ENCODE measurements at places on chromosomes 1 and 21.

DNA sequence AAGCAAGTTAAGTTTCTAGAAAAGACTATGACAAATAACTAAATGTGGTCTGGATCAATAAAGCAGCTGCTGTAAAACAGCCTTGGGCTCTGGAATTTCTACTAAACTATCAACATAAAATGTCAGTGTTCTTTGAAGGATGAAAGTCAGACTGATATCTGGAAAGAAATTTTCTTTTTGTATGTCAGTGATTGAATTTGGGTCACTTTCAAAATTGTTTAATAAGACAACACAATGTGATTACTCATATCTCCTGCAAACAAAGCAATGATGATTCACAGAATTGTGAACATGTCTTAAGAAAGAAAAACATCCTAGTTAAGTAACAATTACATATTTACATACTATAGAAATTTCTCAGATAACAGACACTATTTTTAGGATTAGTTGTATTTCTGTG lies 826.4 kb downstream of the PLA2G4A start:
- DNase-seq: no peak

DNA sequence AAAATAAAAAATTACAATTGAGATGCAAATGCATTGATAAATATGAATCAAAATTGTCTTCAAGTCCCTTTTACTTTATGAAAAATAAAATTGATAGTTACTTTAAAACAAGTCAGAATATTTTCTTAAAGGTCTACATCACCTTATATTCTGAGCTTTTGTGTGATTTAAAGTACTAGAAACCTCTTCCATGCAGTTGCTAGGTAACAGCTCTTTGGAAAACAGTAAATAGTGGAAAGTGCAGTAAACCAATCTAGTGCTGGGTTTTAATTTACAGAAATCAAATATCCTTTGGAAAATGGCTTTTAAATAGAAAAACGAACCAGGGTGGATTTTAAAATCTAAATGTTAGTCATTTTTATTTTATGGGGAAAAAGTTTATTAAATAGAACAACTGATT lies 227.9 kb downstream of the KCNT2 start:
- DNase-seq: no peak

- DNase-seq: no peak
These were observed 28.1 kb downstream of the RNF187 start for GRCh38 chr1:228515200-228515834.

GRCh38 chr1:63304410-63304809 lies 18.0 kb upstream of the FOXD3 start:
- DNase-seq: no peak

- no peak for DNase-seq
These were observed 602.9 kb downstream of the NPHP4 start for GRCh38 chr1:5389101-5389885.

All from KG1 (cell line).